A549 (cell line): ENCODE measurements at places on chromosomes 2 and 18. TPM values are rescaled to one million over a fixed set of nuclear protein-coding genes. Genes with fewer than 3 reads are reported as not detected.

CFAP221 gene
- polyA plus RNA-seq = 0.16 to 0.30 TPM (median 0.24 TPM) in 3 replicates

SIX3 gene
- 0.41 to 0.73 TPM (median 0.59 TPM) in 3 replicates for polyA plus RNA-seq

- DNase-seq = no peak
These were observed 239.1 kb upstream of the EPAS1 start for GRCh38 chr2:46058140-46058539.

DNA sequence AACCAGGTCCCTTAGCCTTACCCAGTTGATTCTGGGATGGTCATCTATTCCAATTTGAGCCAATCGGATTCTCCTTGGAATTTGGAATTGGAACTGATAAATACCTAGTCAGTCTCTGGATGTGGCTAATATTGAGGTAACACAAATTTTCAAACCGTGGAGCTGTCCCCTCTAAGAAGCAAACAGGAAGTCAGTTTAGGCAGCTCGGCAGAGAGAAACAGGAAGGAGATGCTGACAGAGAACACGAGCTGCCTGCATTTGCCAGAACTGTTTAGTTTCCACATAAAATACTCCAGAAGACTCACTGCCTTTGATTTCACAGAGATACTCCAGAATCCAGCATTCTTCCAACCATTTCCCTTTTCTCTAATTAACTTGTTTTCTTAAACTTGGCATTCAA is 1024.9 kb downstream of the BCL11A start:
- DNase-seq = no peak

DNA sequence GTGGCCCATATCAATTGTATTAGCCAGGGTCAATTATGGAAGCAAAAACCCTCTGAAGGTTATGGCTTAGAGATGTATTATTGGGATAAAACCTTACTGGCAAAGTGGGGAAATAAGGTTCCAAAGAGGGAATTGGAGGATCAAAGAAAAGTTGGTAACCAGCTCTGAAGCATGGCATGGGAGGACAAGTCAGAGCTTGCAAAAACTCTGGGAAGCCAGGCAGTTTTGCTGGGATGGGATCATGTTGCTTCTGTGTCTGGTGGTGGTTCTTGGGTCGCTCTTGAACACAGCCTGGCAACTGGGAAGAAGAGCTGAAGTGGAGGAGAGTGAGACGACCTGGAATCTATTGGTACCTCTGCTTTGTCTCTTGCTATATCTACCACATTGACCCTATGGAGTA is 162.6 kb downstream of the PMAIP1 start:
- DNase-seq = no peak

DNA sequence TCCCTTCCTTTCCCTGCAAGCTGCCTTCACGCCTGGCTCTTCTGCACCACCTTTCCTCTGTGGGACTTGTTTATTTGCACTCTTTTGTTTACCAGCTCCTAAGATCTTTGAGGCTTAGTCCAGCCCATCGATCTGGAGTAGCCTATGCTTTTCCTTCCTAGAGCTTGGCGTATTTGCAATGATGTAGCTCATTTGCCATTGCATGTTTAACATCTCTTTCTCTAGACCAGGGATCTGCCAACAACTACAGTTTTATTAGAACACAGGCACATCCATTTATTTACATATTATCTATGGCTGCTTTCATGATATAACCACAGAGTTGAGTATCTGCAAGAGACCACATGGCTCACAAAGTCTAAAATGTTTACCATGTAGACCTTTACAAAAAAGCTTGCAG is 150.4 kb downstream of the RAPGEF4 start:
- DNase-seq = no peak

DNA sequence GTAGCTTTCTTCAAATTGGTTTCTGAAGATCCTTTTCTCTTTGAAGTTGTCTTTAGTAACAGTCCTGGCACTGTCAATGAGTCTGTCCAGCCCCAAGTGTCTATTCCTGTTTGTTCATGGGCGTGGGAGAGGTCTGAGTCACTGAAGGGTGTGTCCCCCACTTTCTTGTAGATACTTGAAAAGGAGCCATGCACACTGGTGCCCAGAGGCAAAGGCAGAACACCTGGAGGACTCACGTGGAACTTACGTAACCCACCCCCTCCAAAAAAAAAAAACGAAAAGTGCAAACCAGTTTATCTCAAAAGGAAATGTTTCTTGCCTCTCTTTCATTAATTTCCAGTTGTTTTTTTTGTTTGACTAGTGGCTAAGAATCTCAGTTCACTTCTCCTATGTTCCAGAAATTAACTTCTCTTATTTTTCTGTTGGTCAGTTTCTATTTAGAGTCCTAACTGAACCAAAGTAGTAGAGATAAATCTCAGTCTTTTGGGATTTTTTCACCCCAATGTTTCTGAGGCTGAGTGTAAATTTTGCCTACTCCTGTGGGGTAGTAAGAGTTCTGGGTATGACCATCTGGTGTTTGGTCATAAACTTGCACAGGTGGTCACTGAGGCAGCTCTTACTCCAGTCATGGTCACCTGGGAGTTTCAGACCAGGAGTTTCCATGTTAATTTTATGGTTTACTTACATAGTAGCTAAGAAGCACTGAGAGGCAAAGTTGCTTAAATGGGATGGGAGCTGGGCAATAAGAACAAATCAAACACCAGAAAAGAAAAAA is 54.9 kb downstream of the DSC3 start:
- peak; percentile 28 for DNase-seq

DNA sequence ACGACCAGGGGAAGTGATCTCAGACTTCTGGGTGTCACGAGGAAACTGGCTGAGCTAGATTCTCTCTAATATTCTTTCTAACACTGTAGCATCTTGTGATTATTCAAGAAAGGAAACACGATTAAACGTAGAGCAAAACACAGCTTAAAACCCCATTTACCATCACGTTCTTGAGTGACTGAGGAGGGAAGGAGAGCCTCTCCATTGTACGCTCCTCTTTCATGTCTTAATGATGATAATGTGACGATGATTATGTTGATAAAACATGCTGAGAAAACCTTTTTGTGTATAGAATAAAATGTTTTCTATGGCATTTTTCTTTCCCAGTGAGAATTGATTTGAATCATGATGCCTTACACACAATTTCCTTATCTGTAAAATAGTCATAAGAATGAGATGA is 705.6 kb upstream of the ID2 start:
- DNase-seq = no peak

DNA sequence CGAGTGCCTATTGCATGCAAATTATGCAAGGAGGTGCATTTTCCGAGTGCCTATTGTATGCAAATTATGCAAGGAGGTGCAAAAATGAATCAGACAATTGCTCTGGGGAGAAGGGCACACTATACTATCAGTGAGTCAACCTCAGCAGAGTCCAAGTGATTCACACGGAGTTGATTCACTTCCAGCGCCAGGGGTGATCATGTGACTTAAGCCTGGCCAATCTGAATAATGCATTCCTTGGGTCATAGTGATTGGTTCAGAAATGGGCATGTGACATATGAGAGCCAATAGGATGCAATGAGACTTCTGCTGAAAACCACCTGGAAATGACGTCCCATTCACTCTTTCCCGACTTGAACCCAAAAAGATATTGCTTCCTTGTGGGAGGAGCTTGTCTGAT is 152.2 kb downstream of the DAW1 start:
- peak; percentile 59 for DNase-seq

- DNase-seq = peak; percentile 18
These were observed 316.5 kb downstream of the IRS1 start for GRCh38 chr2:226483143-226483542.

DNA sequence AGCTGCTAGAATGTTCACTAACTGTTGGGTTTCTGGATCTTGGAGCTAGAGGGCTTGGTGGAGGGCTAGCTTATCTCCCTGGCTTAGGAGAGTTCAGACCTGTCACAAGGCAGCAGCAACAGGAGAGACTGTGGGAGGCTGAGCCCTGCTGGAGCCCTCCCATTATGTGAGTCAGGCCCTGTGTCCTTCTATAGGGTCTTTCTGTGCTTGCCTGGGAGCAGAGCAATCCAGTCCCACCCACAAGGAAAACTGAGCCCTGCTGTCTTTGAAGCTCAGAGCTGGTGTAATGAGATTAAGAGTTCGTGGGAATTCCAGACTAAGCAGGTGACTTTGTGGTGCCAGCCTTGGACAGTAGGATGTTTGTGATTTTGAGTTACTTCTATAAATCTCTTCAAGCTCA is 249.0 kb downstream of the TTC32 start:
- DNase-seq = no peak

TBC1D8 gene
- 30.0 to 40.3 TPM (median 35.3 TPM) in 3 replicates for polyA plus RNA-seq

- DNase-seq = no peak
These were observed 9.5 kb upstream of the GRHL1 start for GRCh38 chr2:9941996-9942390.

RALB gene
- polyA plus RNA-seq = 71.5 to 77.4 TPM (median 76.5 TPM) in 3 replicates

UGT1A10 gene
- not detected in 3 replicates for polyA plus RNA-seq

DDX1 gene
- polyA plus RNA-seq = 157 to 176 TPM (median 160 TPM) in 3 replicates

- no peak for DNase-seq
These were observed 21.5 kb upstream of the REEP1 start for GRCh38 chr2:86358957-86359356.

GRCh38 chr2:118249531-118249930 is 161.3 kb downstream of the INSIG2 start:
- DNase-seq = no peak

DNA sequence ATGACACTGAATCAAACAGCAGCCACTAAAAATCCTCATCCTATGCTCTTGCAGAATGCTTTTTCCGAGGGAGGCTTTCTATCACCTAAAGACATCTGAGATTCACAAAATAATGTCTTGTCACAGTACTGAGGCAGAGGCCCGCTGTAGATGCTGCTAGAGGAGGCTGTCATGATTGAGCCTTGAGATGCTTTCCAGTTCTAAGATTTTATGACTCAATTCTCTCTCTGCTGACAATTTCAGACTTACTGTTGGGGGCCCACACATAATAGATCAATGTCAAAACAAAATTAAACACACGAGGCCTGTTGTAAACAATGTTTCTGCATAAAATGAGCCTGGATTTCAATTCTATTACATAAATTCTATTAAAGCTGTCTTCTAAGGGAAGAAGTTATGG is 132.7 kb upstream of the ARL4C start:
- DNase-seq = no peak

DNA sequence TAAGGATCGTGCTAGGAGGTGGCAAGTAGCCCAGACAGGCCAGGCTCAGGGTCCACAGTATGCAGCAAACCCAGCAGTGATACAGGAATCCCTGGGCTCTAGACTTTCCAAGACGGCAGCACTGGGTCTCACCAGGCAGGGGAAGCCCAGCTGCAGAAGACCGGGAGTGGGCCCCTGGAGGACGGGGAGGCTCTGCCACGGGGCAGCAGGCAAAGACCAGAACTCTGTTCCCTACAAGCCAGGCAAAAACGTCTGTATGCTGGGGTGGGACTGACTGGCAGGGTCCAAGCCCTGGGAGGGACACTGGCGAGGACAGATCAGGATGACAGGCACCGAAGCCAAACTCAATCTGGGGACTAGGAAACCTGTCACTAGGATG is 98.9 kb upstream of the SEC11C start:
- no peak for DNase-seq

CABYR gene
- 14.8 to 17.7 TPM (median 15.2 TPM) in 3 replicates for polyA plus RNA-seq
